ENCODE measurements at places on chromosomes 12 and 14.

DNA sequence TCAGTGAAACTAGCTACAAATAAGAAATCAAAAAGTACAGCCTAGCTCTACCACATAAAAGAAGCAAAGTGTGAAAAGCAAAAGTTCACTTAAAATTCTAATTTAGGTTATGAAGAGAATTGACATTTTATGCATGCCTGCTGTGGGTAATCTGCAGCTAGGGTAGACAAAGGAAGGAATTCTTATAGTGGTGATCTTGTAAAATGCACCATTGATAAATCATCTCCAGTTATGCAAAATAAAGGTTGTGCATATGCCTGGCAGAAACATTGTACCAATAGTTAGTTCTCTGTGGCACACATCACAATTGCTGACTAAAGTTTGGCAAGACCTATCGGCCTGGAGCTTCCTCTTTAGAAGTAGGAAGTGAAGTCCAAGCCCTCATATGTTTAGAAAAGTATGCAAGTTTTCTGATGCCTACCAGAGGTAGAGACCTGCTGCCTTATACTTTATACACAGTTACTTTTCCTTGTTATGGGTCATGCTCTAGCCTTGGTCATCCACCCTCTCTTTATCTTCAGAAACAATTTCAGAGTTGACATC lies 78.3 kb downstream of the TSHR start:
- no peak for DNase-seq

- no peak for DNase-seq
These were observed at the start of gene CMTM5 for GRCh38 chr14:23376482-23377197. CMTM5 (plus strand) TSS chr14:23377046; CDS start chr14:23377252, 206 bp downstream.

DNA sequence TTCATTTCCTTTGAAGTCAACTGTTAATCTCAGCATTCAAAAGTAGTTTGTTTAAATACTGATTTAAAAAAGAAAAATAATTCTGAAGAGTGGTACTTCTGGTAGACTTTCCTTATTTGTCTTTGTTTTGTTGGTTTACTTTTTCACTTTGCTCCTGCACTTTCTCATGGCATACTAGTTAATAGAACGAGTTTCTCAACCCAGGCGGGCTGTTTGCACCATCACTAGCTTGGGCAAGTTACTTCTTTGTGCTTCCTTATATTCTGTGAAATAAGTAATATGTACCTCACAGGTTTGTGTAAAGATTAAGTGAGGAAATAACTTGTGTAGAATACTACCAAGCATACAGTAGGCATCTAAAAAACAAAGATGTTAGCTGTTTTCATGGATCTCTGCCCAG lies 45.5 kb downstream of the SLC38A6 start:
- DNase-seq, result no peak

GRCh38 chr12:53481939-53482586 lies 17.2 kb downstream of the MAP3K12 start:
- DNase-seq, result no peak

GRCh38 chr12:115752156-115752555 lies 525.3 kb downstream of the MED13L start:
- no peak for DNase-seq

DNA sequence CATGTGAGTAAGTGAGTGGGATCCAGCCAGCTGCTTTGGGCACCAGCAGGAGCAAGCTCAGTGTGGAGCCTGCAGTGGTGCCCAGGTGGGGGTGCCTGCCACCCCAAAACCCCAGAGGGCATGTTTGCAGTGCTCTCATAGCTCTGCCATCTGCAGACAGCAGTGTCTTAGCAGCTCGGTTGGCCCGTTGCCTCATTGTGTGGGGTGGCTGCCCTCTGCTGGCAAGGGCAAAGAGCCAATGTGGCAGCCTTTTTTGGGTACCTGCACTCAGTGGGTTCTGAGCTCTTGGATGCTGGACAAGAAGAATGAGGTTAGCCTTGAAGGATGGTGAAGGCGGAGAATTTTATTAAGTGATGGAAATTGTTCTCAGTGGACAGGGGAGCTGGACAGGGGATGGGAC lies 52.3 kb downstream of the NEUROD4 start:
- DNase-seq, result peak; percentile 44

DNA sequence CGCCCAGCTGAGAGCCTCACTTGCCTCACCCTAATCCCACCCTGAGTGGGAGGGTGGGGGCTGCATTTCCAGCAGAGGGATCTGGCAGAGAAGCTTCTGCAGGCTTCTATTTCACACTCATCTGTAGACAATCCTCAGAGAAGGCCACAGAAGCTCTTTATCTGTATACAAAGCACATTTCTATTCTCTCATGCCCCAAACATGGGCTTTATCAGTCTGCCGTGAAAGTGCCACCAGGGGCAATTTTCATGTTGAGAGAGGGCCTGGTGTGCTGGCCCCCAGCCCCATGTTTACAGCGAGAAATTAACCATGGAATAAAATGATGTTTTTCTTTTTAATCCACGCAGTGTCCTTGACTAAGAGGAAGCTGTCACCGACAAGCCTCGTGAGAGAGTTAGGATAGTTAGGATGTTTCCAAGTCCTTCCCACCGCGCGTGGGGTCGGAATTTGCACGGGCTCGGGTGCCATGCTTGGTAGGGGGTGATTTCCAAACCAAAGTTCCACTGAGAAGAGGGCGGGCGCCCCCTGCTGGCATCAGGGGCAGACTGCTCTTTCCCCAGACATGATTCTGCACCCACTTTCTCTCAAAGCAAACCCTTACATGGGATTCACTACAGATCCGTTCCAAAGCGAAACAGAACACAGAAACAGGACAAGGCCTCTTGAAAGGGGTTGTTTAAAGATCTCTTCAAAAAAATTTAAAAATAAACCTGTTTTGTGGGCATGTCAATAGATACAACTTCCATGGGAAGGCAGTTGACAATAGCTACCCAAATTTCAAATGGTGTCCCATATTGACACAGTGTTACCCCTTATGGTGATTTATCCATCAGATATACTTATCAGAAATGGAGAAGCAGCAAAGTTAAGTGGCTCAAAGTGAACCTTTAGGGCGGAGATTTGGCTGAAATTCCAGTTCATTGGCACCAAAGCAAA lies 19.4 kb downstream of the BDKRB1 start:
- DNase-seq, result peak; percentile 72

DNA sequence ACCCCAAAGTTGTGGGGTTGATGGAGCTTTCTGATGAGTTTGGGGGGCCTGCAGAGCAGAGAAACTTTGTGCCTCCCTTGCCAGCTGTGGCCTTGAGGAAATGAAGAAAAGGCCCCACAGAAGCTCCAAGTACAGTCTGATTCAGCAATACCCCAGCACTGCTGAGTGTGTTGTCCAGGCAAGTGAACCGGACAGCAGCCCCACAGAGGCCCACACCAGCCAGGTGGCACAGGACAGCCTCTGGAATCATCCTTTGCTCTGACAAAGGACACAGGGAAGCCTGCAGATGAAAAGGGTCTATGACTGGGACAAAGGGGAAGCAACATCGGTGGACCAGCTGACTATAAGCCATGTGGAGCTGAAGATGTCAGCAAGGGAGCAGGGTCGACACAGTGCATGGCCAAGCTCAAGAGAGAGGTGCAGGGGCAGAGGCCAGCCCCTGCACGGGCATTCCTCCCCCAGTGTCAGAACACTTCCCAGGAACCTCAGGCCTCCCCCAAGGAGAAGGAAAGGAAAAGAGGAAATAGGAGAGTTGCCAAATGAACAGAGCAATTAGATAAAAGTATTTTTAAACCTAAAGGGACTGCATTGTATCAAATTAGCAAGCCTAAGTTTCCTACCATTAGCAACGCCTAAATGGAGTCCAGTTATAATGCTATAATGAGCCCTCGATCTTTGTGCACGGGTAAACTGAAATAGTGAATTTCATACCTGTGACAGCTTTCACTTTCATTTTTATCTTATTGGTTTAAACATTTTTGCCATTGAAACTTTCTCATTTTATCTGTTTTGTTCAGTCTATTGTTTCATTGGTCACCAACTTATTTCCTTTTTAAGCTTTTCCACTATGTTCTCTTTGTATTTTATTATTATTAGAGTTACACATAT lies 46.3 kb upstream of the PTGDR start:
- DNase-seq, result no peak

- no peak for DNase-seq
These were observed 121.6 kb downstream of the SCARB1 start for GRCh38 chr12:124742111-124742510.

- DNase-seq, result no peak
These were observed 8.4 kb downstream of the IFI27L1 start for GRCh38 chr14:94089479-94089878.

DNA sequence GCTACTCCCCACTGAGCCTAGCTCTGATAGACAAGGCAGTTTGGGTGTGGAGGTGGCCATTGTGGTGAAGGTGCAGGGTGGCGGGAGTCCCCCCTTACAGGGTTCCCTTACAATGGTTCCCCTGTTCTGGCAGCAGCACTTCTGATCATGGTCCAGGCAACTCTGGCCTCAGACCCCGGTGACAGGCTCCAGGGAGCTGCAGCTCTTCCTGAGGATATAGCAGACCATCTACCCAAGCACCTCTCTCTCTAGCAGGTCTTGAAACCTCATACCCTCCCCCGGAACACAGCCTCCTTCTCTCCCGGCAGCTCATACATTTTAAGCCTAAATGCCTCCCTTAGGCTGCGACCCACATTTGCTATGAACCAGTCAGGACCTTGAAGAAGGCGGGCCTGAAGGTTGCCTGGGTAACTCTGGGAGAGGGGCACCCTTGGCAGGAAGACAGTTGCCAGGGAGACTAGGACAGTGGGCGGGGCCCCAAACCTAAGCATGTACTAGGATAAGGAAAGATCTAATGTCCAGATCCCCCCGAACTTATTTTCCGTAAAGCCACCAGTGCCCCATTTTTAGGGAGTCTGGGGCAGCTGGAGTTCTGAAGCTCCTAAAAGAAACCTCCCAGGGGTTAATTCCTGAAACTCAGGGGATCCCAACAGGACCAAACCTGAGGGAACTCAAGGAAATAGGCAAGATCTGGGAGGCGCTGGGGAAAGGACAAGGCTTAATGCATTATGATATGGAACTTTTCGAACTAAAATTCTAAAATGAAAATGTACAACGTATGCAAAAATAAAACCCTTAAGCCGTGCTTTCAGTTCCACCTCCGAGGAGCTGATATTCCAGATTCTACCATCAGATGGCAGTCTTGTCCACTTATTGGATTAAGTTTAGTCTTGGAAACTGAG lies 4.5 kb upstream of the GDF11 start:
- DNase-seq, result peak; percentile 88

GRCh38 chr12:41061192-41061591 lies 126.9 kb upstream of the PDZRN4 start:
- no peak for DNase-seq

- DNase-seq, result no peak
These were observed 22.7 kb downstream of the NOC4L start for GRCh38 chr12:132166801-132167591.

DNA sequence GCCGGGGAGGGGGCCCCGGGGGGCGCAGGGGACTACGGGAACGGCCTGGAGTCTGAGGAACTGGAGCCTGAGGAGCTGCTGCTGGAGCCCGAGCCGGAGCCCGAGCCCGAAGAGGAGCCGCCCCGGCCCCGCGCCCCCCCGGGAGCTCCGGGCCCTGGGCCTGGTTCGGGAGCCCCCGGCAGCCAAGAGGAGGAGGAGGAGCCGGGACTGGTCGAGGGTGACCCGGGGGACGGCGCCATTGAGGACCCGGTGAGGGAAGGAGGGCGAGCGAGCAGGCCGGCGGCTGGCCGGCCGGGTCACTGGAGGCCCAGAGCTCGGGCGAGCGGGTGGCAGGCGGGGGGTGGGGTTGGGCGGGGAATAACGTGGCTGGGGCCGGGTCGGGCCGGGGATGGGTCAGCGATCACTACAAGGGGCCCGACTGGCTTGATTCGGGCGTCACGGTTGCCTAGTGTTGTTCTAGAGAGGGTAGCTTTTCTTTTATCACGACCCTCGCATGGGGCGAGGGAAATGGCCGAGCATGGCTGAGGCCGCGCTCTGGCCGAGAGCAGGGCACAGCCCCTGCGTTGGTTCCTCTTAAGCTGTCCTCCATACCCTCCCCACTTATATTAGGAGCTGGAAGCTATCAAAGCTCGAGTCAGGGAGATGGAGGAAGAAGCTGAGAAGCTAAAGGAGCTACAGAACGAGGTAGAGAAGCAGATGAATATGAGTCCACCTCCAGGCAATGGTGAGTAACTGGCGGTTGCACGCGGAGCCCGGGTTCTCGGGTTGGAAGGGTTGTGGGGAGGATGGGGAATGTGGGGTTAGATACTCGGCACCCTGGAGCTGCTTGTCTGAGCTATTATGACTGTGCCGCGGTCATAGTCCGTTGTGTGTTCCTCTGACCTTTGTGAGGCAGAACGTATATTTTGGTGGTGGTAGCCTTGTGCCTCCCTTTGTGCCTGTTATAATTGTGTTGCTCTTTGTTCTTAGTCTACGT lies 603 bp downstream of the PABPN1 start:
- peak; percentile 15 for DNase-seq

DNA sequence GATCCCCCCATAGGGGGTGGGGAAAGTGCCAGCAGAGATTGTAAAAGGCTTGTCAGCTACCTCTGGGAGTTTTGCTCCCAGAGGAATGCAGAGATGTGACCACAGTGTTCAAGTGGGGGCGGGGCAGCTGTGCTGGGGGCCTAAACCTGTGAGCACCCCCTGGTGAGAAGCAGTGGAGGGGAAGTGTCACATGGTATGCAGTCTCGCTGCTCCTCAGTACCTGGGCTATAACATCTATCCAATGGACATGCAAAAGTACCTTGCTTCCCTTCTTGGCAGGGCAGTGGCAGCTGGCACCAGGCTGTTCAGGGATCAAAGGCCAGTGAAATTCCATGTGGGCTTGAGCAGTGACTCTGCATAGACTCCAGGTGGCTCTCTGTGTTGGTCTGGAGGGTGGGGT lies 20.3 kb downstream of the OR4K2 start:
- no peak for DNase-seq

DNA sequence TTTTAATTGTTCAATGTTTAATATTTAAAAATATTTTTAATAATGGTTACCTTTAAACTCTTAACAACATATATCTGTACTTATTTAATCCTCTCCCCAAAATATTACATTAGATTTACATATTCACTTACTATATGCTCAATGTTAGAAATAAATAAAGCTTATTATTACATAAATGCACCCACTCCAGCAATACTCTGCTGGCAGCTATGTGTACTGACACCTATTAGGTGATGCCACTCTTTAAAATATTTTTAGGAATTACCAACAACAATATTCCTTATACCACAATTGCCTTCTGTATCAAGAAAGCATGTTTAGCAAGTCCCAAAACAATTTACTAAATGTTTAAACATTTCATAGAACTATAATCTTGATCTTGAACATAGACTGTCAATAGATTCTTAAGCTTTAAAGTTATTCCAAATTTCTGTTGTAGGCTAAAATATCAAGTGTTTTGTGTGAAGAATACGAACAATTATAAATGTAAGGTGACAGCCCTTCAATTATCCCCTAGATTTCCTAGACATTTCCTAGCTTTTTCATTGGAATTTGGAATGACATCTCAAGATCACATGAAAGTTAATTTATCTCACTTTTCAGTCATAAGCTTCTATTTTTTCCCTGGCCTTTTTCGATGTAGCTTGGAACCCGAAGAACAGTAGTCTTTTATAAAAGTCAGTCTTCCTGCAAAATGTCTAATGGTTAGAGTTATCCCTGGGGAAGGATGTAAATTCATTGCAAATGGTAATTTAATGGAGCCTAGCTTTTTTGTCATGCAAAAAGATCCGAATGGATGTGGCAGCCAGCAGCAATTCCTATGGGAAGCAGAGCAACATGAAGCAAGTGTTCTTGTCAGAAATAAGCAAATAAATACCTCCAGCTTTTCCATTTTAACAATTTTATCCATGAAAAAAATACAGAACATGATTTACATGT lies 907.5 kb upstream of the ATXN7L3B start:
- DNase-seq, result no peak

- no peak for DNase-seq
These were observed 101.0 kb downstream of the SINHCAF start for GRCh38 chr12:31224768-31225448.

GRCh38 chr12:12513416-12514006 lies 49.2 kb downstream of the DUSP16 start:
- no peak for DNase-seq

All from NCI-H345 (cell line).